Activated CD4-positive, CD25-positive, alpha-beta regulatory T cell treated with anti-CD3 and anti-CD28 coated beads, Interleukin-2, amount 50 U/mL, for 24 hours (primary cell): ENCODE measurements at places on chromosomes 6 and 20.
A peak's percentile ranks its signal among the peaks of the same experiment; 100 is the strongest.

GRCh38 chr6:52693773-52694172 lies 22.9 kb downstream of the TMEM14A start:
- ATAC-seq = no peak

GRCh38 chr6:23176883-23177282 lies 607.5 kb downstream of the HDGFL1 start:
- no peak for ATAC-seq

GRCh38 chr6:87102151-87102621 lies 7.3 kb upstream of the CGA start:
- ATAC-seq = no peak

- no peak for ATAC-seq
Measured at GRCh38 chr20:58331961-58332551, 22.5 kb downstream of the RAB22A start.

GRCh38 chr20:12327205-12327604 lies 409.5 kb downstream of the BTBD3 start:
- no peak for ATAC-seq

- ATAC-seq = no peak
Measured at GRCh38 chr20:2796011-2796660, 4.3 kb downstream of the CPXM1 start.

- ATAC-seq = no peak
Measured at GRCh38 chr6:64838726-64839125, 868.3 kb downstream of the EYS start.

DNA sequence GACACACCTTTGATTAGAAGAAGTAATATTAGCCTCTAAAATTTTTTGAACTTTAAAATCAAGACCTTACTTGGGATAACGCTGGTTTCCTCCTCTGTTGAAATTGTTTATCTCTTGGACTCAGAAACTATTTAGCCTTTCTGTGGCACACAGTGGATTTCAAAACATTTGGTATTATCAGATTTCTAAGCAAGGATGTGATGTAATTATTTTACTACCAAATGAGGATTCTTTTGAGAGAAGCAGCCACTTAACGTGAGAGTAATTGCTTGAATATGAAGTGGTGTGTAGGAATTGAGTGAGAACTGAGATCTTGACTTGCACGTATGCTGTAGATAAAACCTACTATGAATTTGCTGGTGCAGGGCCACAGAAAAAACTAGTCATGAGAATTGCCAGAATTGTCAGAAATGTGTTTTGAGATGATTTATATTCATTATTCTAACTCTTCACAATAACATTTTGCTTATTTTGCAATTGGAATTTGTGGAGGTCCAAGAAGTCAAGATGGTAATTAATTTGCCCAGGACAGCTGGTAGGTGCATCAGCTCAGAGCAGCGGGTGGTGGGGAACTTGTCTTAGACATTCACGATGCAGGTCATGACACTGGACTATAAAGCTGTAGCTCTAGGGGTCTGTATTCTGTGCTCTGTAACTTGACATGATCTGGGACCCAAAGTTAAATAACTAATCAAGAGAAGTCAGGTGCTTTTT lies 53.4 kb downstream of the AKAP12 start:
- no peak for ATAC-seq

GRCh38 chr6:63858691-63859090 lies 223.1 kb downstream of the PHF3 start:
- ATAC-seq = no peak

GRCh38 chr20:41072190-41072863 lies 43.7 kb downstream of the TOP1 start:
- ATAC-seq = no peak

DNA sequence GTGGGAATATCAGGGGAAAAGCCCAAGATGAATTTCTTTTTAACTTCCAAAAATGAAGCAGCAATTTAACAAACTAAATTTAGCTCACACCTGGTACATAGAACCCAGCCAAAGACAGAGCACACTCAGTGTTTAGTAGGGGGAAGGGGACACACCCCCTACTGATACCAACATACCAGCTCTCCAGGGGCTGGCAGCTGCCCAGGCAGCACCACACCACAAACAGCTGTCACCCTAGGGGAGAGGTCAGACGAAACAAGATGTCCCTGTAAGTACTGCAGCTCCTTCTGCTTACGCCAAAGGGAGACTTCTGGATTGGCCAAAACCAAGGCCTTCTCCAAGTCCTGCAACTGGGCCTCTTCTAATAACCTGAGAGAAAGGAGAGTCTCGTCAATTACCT lies 26.0 kb downstream of the MDN1 start:
- ATAC-seq = no peak

DNA sequence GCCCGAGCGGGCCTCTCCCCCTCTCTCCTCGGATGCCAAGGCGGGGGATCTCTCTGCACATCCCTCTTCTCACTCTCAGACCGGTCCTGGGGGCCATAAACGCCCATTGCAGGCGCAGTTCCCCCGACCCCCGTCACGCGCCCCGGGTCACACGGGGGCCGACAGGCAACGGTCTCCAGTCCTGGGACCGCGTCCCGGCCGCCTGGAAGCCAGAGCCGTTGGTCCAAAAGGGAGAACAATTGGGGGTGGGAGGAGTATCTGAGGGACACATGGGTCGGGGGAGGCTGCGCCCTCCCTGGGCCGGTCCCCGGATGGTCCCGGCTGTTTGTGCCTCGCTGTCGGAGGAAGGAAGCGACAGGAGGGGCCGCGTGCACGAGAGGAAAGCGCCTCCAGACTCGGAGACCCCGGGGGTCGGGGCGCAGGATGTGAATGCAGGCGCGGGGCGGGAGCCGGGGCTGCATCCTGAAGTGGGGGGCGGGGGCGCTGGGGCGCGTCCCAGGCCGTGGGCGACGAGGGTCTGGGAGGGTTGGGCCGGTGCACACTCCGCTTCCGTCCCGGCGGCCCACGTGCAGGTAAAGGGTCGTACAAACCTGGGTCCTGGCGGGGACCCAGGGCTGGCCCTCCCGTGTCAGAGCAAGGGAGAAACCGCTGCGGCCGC lies 903 bp downstream of the SLC4A11 start:
- no peak for ATAC-seq

DNA sequence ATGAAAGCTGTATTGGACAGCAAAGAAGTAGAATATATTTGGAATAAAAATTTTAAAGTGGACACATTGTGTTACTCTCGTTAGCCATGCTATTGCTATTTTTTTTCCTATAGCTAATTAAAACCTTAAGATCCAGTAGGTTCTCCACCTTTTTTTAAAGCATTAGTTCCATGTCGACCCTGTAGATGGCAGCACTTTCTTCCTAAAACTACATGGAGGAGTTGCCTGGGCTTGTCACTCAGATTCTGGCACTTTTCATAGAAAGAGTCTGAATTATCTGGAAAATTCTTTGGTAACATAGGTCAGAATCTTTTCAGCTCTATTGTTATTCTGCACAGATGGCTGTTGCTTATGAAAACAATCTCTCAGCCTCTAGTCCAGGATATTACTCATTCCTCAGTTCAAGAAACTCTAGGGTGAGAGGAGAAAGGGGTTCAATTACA lies 42.0 kb upstream of the ESR1 start:
- ATAC-seq = peak; percentile 33

DNA sequence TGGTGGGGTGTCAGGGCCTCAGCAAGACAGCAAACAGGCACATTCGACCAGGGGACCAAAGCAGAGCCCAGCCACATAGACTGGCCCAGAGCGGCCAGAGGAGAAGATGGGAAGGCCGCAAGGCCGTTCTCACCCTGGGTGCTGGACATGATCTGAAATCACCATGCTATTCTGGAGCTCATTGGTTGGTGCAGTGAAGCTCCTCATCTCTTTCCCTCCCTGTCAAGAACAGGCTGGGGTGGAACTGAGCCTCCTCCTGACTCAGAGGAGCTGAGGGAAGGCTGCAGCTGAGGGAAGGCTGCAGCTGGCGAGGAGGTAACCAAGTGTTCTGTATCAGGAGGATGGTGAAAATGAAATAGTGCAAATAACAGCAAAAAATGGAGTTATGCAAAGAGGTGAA lies 80.0 kb downstream of the AKAP7 start:
- ATAC-seq = no peak

- ATAC-seq = peak; percentile 99
Measured at GRCh38 chr6:131199568-131200272, 64.5 kb downstream of the AKAP7 start.

GRCh38 chr6:113873043-113873667 lies 16.0 kb downstream of the MARCKS start:
- ATAC-seq = peak; percentile 53

DNA sequence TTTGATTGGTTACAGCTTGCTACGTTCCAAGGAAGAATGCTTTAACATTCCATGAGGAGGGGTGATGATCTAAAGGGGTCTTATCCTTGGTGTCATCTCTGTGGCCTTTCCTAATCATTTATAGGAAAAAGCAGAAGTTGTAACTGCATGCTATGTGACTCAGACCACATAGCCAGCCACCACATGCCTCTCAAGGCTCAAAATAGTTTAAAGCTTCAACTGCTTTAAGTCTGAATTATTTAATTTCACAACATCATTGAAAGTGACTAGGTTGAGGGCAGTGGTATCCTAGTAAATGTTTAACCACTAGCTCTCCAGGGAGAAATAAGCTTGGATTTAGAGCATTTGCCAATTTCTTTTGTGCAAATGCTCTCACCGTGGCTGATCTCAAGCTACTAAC lies 29.7 kb downstream of the MC3R start:
- ATAC-seq = no peak

GRCh38 chr6:836276-836853 lies 143.4 kb upstream of the EXOC2 start:
- no peak for ATAC-seq

DNA sequence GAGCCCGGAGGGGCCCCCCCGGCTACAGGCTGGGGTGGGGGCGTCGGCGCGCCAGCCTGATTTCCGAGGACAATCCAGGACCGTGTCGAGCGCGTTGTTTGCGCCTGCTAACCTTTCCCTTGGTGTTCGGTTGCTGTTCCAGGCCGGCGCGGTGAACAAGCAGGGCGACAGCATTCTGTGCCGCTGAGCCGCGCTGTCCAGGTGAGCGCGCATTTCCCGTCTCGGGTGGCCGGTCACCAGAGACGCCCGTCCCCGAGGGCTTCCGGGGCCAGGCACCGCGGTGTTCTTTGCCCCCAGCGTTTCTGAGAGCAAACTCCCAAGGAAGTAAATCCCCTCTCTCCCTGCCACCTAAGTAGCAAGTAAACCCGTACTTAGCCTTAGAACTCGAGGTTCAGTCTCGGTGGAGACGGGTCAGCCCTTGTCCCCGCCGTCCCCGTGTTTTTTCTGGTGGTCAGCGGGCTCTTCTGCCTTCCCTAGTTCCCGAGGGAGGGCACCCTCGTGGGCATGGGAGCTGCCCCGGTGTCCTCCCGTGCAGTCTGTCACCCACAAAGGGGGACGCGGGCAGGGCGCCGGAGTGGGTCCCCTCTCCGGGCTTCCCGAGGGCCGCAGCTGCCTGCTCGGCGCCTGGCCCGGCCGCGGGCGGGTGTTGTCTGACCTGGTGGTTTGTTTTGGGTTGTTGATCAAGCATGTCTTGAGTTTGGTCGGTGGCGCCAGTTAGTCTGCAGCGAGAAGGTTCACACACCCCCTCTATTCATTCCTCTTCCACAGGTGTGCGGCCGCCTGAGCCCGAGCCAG lies 1.5 kb downstream of the ID4 start:
- ATAC-seq = no peak

- ATAC-seq = no peak
Measured at GRCh38 chr20:25221592-25222460, 26.1 kb upstream of the PYGB start.

DNA sequence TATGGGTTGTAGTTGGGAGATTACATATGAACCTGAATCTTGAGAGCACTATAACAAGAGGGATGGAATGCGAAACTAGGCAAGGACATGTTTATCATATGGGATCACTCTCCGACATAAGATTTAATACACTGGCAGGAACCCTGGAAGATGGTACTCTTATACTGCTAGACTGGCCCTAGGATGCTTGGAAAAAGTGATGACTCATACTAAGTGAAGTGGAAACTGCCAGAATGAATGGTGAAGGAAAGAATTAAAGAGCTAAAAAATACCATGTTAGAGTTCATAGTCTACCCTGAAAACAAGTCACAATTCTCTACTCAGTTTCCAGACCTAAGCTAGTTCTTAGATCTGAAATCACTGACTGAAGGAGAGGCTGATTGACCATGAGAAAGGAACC lies 45.5 kb upstream of the THEMIS start:
- no peak for ATAC-seq

DNA sequence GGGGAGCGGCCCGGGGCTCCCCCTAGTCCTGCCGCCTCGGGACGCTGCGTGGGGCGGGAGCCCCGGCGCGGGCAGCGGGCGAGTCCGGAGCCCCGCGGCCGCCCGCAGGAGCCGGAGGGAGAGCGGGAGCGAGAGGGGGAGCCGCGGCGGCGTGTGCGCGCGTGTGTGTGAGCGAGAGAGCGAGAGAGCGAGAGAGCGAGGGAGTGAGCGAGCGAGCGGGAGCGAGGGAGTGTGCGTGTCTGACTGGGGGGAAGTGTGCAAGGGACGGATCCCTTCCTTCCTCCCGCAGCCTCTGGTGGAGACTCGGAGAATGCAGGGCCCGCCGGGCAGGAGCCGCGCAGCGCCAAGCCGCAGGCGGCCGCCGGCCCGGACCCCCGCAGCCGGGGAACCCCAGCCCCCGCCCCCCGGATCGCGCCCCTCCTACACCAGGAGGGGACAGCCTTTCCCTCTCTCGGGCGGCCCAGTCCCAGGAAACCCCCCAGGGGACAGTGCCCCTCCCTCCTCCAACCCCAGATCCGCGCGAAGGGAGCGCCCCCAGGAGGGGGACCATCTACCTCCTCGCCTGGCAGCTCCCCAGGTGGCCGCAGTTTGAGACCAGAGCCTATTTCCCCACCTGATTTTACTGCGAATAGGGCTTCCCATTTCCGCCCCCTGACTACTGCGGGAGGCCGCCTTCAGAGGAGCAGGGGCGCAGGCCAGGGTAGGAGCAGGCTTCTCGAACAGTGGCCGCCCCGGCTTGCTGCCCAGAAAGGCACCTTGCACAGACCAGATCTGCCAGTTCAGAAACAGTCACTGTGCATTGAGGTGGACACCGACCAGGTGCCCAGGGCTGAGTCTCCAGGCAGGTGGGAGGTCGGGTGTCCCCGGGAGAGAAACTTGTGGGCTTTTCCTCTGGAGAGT lies at the start of gene CDH22:
TSS of gene CDH22 (minus strand) at position 241 of the 900 bp plus-strand sequence. CDS start 57,204 bp downstream, outside the sequence.
- peak; percentile 61 for ATAC-seq
